Brain pericyte (primary cell): ENCODE measurements at places on chromosomes 4 and X.
A peak's percentile ranks its signal among the peaks of the same experiment; 100 is the strongest.

DNA sequence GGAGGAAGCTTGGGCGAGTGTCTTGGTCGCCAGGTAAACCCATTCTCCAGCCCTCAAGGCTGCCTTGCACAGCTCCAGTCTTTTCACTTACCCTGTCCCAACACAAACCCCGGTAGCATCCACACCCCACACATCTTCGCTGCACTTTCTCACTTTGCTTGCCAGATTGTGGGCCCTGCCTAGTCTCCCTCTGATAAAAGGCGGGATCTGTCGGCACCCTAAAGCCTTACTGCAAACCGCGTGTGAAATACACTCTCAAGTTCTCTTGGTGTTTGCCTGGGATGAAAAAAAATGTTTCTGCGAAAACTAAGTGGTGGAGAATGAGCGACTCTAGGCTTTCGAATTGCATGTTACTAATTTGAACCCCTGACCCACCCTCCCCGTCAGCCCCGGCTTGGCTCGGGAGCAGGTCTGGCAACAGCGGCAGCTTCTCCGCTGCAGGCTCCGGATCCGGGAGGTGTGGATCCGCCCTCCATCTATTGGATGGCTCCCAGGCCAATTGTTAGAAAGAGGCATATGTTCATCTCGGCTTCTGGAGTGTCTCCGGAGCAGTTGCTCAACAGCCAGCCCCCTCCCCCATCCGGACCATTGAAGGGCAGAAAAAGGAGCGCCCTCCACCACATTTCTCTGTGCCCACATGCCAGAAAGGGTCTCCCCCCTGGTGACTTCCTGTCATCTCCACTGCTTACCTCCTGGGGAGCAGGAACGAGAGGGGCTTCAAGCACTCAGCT is 3.0 kb upstream of the CITED1 start:
- DNase-seq: peak; percentile 21

DNA sequence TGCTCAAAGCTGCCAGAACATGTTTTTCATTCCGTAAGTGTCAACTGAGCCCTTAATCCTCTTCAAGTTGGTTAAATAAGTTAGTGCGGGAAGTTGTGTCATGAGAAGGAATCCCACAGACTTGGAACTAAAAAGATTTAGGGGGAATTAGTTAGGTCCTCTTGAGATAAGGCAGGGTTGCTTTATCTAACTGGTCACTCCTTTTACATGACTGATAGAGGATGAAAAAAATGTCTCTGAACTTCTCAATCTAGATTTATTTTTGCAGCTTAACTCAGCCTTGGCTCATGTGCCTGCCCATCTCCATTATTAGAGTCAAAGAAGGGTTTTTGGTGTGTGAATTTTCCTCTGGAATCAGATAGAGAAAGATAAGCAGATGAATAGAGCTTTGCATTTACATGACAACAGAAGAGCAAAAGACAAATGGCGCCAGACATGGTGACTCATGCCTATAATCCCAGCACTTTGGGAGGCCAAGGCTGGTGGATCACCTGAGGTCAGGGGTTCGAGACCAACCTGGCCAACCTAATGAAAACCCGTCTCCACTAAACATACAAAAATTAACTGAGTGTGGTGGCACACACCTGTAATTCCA is 882.9 kb downstream of the RPA4 start:
- DNase-seq: no peak

- DNase-seq: no peak
Observed at GRCh38 chr4:154044108-154044531, 255.2 kb upstream of the SFRP2 start.

GRCh38 chr4:2484993-2485392 is 16.1 kb downstream of the RNF4 start:
- no peak for DNase-seq

- DNase-seq: no peak
Observed at GRCh38 chr4:3358656-3359055, 65.8 kb downstream of the RGS12 start.
